H9 (cell line): ENCODE measurements at places on chromosomes 2 and 18. TPM values are rescaled to one million over a fixed set of nuclear protein-coding genes. Genes with fewer than 3 reads are reported as not detected.

RBKS gene
- total RNA-seq = 1.6 and 2.3 TPM in 2 replicates

C2orf80 gene
- total RNA-seq = not detected in 2 replicates

- H3K4me1 ChIP-seq = no peaks in the 10 kb centered on the region; the same call in 1 of the 2 replicates
- H3K27ac ChIP-seq = no peak overlapping the region
- DNase-seq = no peak
- H3K36me3 ChIP-seq = peaks cover 4% of the 10 kb centered on the region
- no peaks in the 10 kb centered on the region for H3K27me3 ChIP-seq
Measured at GRCh38 chr18:67517444-67517765, 885 bp upstream of the DSEL start.

SPC25 gene
- 28.5 and 31.5 TPM in 2 replicates for total RNA-seq

RTTN gene
- total RNA-seq = 15.1 and 17.6 TPM in 2 replicates

SESTD1 gene
- 43.6 and 44.4 TPM in 2 replicates for total RNA-seq

ASXL3 gene
- 0.35 and 0.70 TPM in 2 replicates for total RNA-seq

PEX13 gene
- 22.4 TPM in 2 replicates for total RNA-seq

TXNL4A gene
- total RNA-seq = 163 and 164 TPM in 2 replicates

CDK5R2 gene
- total RNA-seq = 0.11 and 0.26 TPM in 2 replicates

PAX8 gene
- total RNA-seq = not detected in 2 replicates

- DNase-seq = no peak
- H3K27me3 ChIP-seq = no peaks in the 10 kb centered on the region
- peaks cover 2% of the 10 kb centered on the region; the same call in 1 of the 2 replicates for H3K4me1 ChIP-seq
- no peak overlapping the region for H3K27ac ChIP-seq
- H3K36me3 ChIP-seq = peaks cover 6% of the 10 kb centered on the region
Measured at GRCh38 chr2:159267921-159268320, 18.6 kb downstream of the WDSUB1 start.

B3GNT7 gene
- total RNA-seq = 39.1 and 42.2 TPM in 2 replicates

DNA sequence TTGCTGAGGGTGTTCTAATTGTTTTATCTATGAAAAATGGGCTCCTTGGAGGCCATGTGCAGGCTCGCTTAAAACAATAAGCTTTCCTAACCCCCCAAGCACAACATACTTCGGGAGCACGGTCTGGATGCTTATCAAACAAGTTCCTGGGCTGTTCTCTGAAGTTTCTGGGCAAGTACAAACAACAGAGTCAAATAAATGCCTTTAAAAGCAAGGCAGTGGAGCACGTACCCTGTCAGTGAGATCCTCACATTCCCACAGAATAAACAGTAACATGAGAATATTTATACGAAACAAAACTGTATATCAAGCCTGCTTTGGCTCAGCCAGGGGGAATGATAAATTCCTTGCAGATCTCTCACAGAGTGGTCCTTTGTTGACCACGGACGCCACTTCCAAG, 44.8 kb downstream of the FTCDNL1 start:
- no peak overlapping the region for H3K4me3 ChIP-seq
- no peak overlapping the region for H3K27ac ChIP-seq
- no peaks in the 10 kb centered on the region; the same call in 1 of the 2 replicates for H3K4me1 ChIP-seq
- peaks cover 17% of the 10 kb centered on the region for H3K36me3 ChIP-seq
- DNase-seq = no peak
- no peaks in the 10 kb centered on the region for H3K27me3 ChIP-seq
